ENCODE measurements at places on chromosomes 3 and 15.

GRCh38 chr3:75237477-75237876 is 426.7 kb upstream of the FRG2C start:
- no peak for DNase-seq

DNA sequence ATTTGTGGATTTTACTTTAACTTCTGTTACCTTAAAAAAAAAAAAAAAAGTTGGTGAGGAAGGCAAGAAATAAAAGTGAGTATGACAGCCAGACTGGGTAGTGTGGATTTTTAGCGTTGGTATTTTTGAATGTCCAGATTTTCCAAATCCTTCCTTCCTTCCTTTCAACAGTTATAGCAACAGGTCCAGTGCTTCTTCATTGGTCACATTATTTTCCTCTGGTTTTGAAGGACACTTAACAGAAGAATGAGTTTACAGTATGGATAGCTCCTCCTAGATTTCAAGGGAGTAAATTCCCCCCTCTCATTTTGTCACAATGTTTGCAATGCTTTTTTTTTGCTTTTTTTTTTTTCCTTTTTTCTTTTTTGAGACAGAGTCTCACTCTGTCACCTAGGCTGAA is 6.4 kb downstream of the MAPKBP1 start:
- no peak for DNase-seq

DNA sequence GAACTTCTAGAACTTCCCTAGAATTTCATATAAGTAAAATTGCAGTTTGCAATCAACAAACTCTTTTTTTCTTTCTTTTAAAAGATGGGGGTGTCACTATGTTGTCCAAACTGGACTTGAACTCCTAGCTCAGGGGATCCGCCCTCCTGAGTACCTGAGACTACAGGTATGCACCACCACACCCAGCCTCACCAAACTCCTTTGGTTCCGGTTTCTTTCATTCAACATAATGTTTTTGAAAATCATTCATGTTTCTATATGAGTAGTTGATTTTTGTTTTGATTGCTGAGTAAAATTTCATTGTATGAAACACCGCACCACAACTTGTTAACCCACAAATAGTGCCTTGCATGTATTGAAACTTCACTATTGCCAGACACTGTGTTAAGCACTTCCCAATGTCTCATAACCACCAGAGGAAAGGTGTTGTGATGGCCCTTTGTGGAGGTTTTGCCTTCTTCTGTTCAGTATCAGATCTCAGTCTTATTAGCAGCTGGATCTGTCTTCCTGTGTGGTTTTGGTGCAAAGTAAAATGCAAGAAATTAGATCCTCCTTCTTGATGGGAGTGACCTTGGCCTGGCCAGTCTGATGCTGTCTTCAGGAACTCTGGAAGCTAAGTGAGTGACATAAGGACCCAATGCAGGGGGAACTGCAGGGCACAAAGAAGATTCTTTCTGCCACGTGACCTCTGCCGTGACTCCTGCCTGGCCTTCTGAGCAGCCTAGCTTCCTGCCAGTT is 78.8 kb upstream of the UBE2E1 start:
- no peak for DNase-seq

- no peak for DNase-seq
Measured at GRCh38 chr3:98185180-98185579, 18.7 kb downstream of the OR5H15 start.

- no peak for DNase-seq
Measured at GRCh38 chr15:25894371-25894902, 31.3 kb upstream of the ATP10A start.

GRCh38 chr3:133983576-133984560 is 45.9 kb downstream of the SLCO2A1 start:
- DNase-seq: no peak

- no peak for DNase-seq
Measured at GRCh38 chr3:124774327-124774718, 44.1 kb downstream of the UMPS start.
